ENCODE measurements at places on chromosomes 5 and 9.

DNA sequence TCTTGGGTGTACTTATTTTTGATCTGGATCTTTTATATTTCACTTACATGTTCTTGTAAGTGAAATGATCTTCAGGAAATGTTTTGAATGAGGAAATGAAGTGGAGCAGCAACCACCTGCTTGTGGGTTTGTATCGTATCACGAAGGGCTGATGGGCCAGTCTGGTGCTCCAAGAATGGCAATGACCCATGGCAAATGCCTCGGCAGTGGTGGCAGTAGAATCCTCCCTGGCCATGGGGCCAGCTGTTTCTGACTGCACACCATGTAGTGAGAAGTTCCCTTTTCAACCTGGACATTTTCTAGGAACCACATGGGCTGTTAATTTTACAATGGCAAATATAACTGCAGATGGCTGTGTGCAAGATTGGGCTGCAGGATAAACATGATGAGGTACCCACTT is 29.9 kb downstream of the MAT2B start:
- DNase-seq: no peak

DNA sequence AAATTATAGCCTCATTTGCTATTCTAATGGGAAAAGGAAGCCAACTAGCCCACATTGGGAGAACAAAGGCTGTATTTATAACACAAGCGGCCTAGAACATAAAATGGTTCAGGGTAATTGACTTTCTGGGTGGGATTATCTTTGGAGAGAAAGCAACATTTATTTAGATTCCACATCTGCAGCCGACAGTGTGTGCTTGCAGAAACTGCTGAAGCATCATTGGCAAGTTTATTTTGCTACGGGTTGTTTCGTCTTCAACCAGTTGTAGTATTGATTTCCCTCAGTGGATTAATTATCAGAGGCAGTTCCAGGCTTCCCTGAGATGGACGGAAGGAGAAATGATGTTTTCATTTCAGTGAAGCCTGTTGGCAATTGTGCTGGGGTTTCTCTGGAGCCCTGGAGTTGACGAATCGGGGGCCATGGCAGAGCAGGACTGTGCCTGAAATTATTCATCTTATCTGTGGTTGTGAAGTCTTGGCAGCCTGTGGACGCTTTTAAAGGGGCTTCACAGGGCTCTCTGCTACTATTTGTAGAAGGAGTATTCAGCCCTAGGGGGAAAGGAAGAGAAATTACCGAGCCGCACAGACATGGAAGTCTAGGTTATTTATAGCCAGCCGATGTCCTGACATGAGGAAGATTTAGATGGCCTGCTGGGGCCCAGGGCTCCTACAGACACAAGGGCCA is 290.6 kb upstream of the IRX4 start:
- no peak for DNase-seq

- no peak for DNase-seq
Measured at GRCh38 chr9:107285286-107285685, 2.2 kb downstream of the RAD23B start.

GRCh38 chr9:14827805-14828204 is 82.4 kb downstream of the FREM1 start:
- DNase-seq: no peak

- DNase-seq: no peak
Measured at GRCh38 chr9:106468431-106468830, 394.5 kb upstream of the ZNF462 start.

- DNase-seq: no peak
Measured at GRCh38 chr5:170097934-170098333, 7.8 kb upstream of the FOXI1 start.

DNA sequence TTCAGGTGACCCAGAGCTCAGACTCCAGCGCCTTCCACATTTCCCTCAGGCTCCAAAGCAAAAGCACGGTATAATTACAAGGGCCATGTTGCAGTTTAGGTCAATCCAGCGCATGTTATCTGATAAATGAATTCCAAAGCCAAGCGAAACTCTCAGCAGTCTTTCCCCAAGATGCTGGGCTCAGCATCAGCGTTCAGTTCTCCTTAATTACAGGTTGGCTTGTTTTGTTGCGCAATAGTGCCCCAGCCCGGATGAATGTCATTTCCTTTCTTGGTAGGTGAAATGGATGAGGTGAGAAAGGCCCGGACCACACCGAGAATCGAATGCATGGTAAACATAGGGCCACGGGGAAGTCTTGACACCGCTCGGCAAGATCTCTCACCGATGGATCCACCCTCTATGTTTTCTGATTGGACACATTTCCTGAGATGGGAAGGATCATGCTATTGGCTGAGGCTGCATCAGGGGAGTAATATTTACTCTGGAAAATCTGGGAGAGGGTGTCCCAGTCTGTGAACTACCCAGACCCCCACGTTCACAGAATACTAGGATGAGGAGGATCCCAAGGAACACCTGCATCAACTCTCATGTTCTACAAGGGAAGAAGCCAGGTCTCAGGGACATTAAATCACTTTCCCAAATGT is 221.2 kb upstream of the ANKRD55 start:
- DNase-seq: peak; percentile 9

- no peak for DNase-seq
Measured at GRCh38 chr9:130659699-130660248, 4.6 kb upstream of the PRDM12 start.

- no peak for DNase-seq
Measured at GRCh38 chr5:14326035-14326903, 183.1 kb downstream of the TRIO start.

DNA sequence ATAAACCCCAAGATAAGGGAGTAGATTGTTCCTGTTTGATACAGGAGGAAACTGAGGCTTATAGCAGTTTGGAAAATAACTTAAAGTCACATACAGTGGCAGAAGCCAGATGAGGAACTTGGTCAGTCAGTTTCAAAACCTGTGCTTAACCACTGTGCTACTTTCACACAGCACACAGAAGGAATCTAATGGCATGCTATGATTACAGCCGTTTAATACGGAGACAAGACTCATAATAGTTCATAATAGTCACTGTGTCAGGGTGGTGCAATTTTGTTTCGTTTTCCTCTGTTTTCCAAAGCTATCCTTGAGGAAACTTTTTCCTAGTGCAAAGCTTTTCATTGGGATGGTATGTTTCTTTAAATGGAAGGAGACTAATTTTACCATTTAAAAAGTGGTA is 112.3 kb downstream of the GCNT1 start:
- no peak for DNase-seq

DNA sequence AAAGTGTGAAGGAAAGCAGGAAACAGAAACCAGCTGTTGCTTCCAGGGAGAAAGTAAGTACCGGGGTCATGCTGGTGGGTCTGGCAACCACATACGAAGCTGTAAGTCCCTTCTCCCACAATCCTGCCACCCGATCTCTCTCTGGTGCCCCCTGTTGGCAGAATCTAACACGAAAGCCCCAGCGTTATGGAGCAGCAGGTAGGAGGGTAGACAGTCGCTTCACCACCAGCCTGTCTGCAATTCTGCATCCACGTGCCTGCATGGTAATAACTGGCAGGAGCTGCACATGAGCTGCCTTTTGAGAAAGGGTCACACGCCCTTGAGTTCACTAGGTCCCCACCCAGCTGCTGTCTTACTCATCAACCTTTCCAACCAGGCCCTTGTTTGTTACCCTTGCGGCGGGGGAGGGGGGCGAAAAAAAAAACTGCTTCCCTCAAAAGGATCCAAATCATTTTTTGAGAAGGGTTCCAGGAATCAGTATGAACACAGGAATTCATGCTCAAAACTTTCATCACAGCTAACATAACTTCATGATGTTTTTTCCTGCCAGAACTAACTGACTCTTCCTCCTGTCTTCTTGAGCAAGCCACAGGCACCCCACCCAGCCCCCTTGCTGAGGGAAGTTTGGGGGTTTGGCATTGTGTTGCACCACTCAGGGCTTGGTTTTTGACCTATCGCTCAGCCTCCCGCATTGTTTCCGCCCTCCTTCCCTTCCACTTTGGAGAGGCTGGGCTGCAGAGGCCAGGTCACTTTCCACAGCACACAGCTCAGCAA is 19.6 kb upstream of the TMEM252 start:
- peak; percentile 65 for DNase-seq

GRCh38 chr9:96025995-96026602 is 150.6 kb downstream of the ERCC6L2 start:
- DNase-seq: no peak

- no peak for DNase-seq
Measured at GRCh38 chr5:53067641-53068040, 41.9 kb downstream of the MOCS2 start.

DNA sequence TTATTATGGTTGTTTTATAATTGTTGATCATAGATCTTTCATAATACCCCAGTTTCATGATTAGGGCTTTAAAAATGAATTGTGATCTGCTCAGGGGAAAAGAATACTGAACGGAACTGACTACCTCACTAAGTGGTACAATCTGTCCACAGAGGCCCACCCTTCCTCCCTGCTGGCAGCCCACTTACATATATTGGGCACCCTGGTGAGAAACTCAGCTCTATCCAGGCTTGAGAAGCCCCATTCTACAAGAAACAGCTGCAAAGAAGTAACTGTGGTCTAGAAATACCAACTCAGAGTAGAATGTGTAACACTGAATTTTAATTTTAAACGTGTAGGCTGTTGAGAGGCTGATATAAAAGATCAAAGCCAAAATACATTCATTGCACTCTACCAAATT is 46.9 kb downstream of the TSSK1B start:
- no peak for DNase-seq

DNA sequence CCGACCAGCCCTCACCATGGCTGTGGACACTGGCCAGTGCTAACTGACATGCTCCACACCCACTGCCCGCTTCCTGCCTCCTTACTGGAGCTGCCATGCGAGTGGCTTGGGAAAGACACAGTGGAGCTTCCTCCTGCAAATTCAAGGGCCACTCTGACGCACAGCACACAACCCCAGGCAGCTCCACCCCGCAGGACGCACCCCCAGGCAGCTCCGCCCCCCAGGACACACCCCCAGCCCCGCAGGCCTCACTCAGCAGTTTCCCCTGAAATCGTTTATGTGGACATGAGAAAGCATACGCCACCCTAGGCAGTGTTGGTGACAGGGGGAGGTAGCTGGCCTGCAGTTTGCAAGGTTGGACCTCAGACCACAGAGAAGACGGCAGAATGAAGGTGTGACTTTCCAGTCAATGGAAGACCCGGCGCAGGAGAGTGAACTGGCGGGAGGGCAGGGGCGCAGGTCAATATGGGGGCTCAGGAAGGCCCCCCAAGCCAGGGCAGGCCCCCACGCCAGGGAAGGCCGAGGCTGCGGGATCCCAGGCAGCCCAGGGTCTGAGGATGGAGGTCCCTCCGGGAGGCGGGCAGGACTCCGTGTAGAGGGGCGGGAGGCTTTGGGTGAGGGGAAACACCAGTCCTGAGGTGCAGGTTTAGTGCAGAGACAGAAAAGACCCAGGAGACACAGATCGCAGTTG is 21.6 kb downstream of the LPCAT1 start:
- DNase-seq: peak; percentile 62

DNA sequence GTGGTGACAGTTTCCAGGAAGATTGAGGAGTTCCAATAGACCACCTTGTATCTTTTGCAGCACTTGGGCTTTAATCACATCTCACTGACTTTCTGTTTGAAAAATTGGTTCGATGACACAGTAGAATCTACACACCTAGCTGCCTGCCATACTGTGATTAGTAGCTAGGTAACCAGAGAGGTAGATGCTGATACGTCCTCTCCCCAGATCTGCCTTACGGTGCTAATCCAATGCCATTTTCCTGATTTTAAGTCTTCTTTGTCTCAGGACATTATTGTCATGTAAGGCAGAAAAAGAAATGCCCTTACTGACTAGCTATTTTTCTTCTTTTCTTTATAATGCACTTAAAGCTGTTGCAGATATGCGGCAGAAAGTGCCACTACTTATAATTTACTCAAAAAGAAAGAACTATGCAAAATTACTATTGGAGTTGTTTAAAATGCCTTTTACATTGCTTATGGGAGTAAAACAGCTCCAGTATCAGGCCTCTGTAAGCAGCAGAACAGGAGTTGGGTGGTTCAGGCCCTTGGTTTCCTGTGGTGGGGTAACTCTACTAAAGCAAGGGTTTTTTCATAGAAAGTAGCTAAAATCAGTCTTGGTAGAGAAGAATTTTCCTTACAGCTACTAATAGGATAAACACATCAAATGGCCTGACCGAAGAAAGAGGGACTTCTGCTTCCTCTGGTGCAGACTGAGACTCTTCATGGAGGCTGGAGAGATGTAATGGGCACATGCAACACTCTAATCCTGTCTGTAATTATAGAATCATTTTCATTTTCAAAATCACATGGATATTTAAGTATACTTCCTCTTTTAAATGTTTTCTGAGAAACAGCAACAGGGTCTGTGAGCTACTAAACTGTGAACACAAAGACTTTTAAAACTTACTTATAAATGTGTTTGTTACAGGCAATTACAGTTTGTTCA is 177.2 kb downstream of the MAPKAP1 start:
- no peak for DNase-seq

DNA sequence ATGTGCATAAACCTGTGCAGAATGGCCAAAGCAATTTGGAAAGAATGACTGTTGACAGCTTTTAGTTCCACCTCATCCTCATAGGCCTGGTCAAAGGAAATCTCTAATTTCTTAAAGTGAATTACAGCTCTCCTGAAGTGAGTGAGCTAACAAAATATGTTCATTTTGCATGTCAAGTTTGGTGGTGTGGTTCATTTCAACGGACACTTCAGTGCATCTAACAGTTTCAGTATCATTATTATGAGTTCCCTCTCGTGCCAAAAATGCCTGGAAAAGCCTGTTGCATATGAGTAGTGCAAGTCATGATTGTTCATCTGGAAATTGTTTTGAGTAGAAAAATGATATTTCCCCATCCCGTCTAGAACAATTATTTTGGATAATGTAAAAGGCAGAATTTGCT is 53.2 kb upstream of the HMHB1 start:
- DNase-seq: no peak

- DNase-seq: no peak
Measured at GRCh38 chr5:113065626-113066025, 89.0 kb downstream of the DCP2 start.

GRCh38 chr5:43769571-43770355 is 166.8 kb downstream of the NNT start:
- no peak for DNase-seq

- no peak for DNase-seq
Measured at GRCh38 chr5:16788957-16789356, 147.1 kb downstream of the MYO10 start.

DNA sequence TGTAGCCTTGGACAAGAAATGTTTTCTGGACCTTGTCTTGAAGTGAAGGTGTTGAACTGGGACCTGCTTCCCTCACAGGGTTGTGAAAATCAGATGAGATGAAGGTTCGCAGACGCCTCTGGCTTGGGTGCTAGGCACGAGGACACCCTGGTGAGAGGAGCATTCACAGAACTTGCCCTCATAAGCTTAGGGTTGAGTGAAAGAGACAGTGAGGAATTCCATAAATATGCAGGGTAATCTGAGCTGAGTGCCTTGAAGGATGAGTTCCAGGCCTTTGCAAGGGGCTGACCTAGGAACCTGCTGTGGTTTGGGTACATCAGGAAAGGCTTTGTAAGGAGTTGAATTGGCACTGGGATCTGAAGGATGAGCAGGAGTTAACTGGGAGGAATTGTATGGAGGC is 75.7 kb upstream of the SAP30L start:
- no peak for DNase-seq

- DNase-seq: no peak
Measured at GRCh38 chr5:1914471-1914870, 31.7 kb upstream of the IRX4 start.

Measured in activated CD8-positive, alpha-beta T cell treated with anti-CD3 and anti-CD28 coated beads for 36 hours (primary cell).